CD4-positive, alpha-beta memory T cell (primary cell): ENCODE measurements at places on chromosomes 12 and 14. TPM values are rescaled to one million over a fixed set of nuclear protein-coding genes. Genes with fewer than 3 reads are reported as not detected.

Gene GMFB
- 31.1 TPM for total RNA-seq

Gene OAS1
- 8.4 TPM for total RNA-seq

Gene HNRNPC
- 538 TPM for total RNA-seq

Gene GRIP1
- total RNA-seq, result 3.3 TPM

Gene HCAR3
- total RNA-seq, result not detected

Gene MYF6
- total RNA-seq, result not detected

Gene LRFN5
- total RNA-seq, result not detected

Gene LRTM2
- total RNA-seq, result not detected

Gene LYZ
- total RNA-seq, result 40.5 TPM

Gene CCDC198
- not detected for total RNA-seq

Gene LMNTD1
- total RNA-seq, result not detected

DNA sequence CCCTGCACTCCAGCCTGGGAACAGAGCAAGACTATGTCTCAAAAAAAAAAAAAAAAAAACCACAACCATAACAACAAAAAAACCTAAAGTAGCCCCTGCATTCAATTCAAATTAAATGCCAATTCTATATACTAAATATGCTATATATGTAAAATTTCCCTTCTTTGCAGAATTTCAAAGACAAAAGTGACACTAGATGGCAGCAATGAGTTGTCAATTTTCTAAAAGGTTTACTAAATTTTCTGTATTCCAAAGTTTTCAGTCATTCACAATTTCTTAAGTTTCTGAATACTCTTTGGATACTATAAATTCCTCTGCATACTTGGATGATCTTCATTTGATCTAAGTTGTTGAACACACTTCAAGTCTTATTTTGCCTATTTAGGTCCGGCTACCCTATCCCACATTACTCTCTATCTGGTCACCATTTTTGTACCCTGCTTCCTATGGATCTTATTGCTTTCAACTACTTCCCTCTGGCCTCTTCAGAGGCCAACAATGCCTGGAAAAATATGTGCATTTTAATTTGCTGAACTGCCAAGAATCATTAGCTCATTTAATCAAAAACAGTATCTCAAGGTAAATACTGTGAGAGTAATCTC, 27.9 kb downstream of the HNRNPC start:
- no peak overlapping the region for H3K4me3 ChIP-seq
- DNase-seq, result peak; percentile 39
- peaks cover 83% of the 10 kb centered on the region for H3K4me1 ChIP-seq
- H3K27ac ChIP-seq, result peak overlapping the region; percentile 4

GRCh38 chr14:22973217-22974032, 8.9 kb downstream of the AJUBA start:
- no peak overlapping the region for H3K27ac ChIP-seq
- H3K36me3 ChIP-seq, result no peaks in the 10 kb centered on the region
- H3K4me3 ChIP-seq, result no peak overlapping the region

- H3K27ac ChIP-seq, result no peak overlapping the region
- no peak for DNase-seq
- H3K27me3 ChIP-seq, result no peaks in the 10 kb centered on the region
Observed at GRCh38 chr12:29346769-29347421, 34.1 kb downstream of the ERGIC2 start.

GRCh38 chr12:750366-751191, 1.8 kb upstream of the WNK1 start:
- H3K27ac ChIP-seq, result peak overlapping the region; percentile 89
- H3K36me3 ChIP-seq, result no peaks in the 10 kb centered on the region
- H3K4me3 ChIP-seq, result peak overlapping the region; percentile 67

DNA sequence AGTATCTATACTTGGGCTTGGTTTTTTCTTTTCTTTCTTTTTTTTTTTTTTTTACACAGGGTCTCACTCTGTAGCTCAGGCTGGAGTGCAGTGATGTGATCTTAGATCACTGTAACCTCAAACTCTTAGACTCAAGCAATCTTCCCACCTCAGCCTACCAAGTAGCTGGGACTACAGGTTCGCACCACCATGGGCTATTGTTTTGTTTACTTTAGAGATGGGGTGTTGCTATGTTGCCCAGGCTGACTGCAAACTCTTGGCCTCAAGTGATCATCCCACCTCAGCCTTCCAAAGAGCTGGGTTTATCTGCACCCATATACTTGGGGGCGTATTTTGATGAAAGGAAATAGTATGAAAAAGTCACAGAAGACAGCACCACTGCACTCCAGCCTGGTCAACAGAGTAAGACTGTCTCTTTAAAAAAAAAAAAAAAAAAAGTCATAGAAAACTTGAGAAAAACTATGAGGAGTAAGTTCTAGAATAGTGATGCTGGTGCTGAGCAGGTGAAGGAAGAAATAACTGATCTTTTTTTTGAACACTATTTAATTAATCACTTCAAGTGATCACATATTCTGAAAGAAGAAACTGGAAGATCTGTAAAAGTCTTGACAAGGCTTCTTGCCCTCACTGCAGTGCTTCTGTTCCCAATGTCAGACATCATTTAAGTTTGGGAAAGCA, 53.8 kb upstream of the NPFF start:
- no peak overlapping the region for H3K27ac ChIP-seq
- H3K4me1 ChIP-seq, result peaks cover 25% of the 10 kb centered on the region
- H3K36me3 ChIP-seq, result no peaks in the 10 kb centered on the region
- no peak overlapping the region for H3K4me3 ChIP-seq
- H3K27me3 ChIP-seq, result no peaks in the 10 kb centered on the region
- DNase-seq, result no peak

DNA sequence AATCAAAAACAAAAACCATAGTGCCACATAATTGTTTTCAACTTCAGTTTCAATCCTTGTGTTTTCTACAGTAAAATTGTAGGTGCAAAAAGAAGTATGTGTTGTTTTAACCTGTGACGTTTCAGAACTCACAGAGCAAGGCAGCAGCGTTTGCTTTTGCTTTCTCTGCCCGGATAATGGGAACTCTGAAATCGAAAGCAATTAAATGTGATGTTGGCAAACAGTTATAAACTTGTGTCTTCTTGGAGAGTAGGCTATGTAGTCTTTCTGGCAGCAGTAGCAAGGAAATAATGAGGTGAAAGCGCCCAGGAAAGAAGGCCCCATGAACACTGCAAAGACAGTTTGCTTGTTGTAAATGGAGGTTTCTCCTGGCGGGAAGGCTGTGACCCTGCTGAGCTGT, 39.1 kb downstream of the FNTB start:
- H3K4me3 ChIP-seq, result no peak overlapping the region
- H3K27ac ChIP-seq, result no peak overlapping the region
- H3K4me1 ChIP-seq, result no peaks in the 10 kb centered on the region
- no peaks in the 10 kb centered on the region for H3K27me3 ChIP-seq

- H3K36me3 ChIP-seq, result peaks cover 20% of the 10 kb centered on the region
- no peak for DNase-seq
- no peaks in the 10 kb centered on the region for H3K27me3 ChIP-seq
- H3K4me3 ChIP-seq, result no peak overlapping the region
- H3K4me1 ChIP-seq, result peaks cover 45% of the 10 kb centered on the region
Observed at GRCh38 chr14:49896966-49897365, 4.1 kb downstream of the ARF6 start.

- no peaks in the 10 kb centered on the region for H3K36me3 ChIP-seq
- no peak for DNase-seq
- H3K27ac ChIP-seq, result no peak overlapping the region
- H3K4me1 ChIP-seq, result no peaks in the 10 kb centered on the region
- no peak overlapping the region for H3K4me3 ChIP-seq
- no peaks in the 10 kb centered on the region for H3K27me3 ChIP-seq
Observed at GRCh38 chr14:20836668-20837338, 34.2 kb upstream of the RNASE1 start.

- no peaks in the 10 kb centered on the region for H3K36me3 ChIP-seq
- DNase-seq, result no peak
- H3K4me3 ChIP-seq, result no peak overlapping the region
- H3K27ac ChIP-seq, result no peak overlapping the region
- H3K27me3 ChIP-seq, result no peaks in the 10 kb centered on the region
Observed at GRCh38 chr12:79409562-79409961, 281.2 kb downstream of the PAWR start.

- H3K36me3 ChIP-seq, result no peaks in the 10 kb centered on the region
- no peaks in the 10 kb centered on the region for H3K27me3 ChIP-seq
- no peak overlapping the region for H3K27ac ChIP-seq
- H3K4me3 ChIP-seq, result no peak overlapping the region
- DNase-seq, result no peak
Observed at GRCh38 chr14:96631621-96632362, 129.6 kb downstream of the PAPOLA start.

- no peaks in the 10 kb centered on the region for H3K4me1 ChIP-seq
- H3K27ac ChIP-seq, result no peak overlapping the region
- DNase-seq, result no peak
- H3K4me3 ChIP-seq, result no peak overlapping the region
- H3K36me3 ChIP-seq, result no peaks in the 10 kb centered on the region
Observed at GRCh38 chr12:108495054-108495453, 20.0 kb upstream of the FICD start.

GRCh38 chr12:124504273-124505000, 63.0 kb downstream of the NCOR2 start:
- H3K4me1 ChIP-seq, result no peaks in the 10 kb centered on the region
- no peak for DNase-seq
- H3K27ac ChIP-seq, result no peak overlapping the region
- H3K27me3 ChIP-seq, result no peaks in the 10 kb centered on the region
- H3K36me3 ChIP-seq, result no peaks in the 10 kb centered on the region

DNA sequence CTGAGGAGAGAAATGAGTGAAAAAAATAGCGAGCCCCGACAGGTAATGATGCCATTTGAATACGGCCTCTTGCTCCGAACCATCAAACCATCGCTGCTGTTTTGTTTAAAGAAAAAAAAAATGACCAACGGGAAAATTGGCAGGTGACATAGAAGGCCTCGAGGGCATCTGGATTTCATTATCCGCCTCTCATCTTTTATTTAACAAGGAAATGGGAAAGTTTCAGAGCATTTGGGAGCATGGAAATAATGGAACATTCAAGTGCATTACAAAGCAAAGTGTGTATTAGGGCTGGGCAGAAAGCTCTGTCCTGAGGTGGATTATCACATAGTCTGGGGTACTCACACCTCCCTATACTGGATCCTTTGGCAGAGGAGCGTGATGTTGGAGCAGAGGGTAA, 258.7 kb downstream of the KSR2 start:
- no peaks in the 10 kb centered on the region for H3K36me3 ChIP-seq
- no peaks in the 10 kb centered on the region for H3K27me3 ChIP-seq
- no peak overlapping the region for H3K27ac ChIP-seq
- DNase-seq, result no peak
- H3K4me1 ChIP-seq, result no peaks in the 10 kb centered on the region

DNA sequence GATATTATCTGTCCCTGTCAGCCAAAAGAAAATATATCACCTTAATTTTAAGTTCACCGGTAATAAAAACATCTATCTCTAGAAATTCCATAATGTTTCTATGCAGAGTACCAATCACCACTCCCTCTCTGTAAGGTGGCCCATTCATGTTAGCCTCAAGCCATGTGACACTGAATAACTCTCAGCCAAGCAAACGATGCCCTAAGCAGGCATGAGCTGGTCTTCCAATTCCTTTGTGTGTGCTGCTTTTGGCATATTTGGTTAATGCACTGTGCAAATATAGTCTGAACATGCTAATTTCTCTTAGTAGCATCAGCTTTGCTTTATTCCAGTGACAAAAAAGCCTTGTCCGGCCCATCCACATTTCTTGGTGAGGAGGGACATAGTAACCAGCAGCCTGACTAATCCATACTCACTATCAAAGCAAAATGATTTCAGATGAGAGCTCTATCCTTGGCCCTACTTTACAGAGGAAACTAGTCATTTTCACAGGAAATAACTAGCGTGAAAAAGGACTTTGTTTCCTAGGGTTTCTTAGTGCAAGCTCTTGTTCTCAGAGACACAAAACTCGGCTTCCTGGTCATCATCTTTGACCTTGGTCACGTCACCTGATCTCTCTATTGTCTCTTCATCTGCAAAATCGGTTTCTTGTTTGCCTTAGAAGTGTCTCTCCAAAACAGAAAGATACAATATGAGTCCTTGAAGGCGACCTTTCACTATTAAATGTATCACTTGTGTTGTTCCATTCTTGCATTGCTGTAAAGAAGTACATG, 59.2 kb upstream of the RTRAF start:
- H3K27ac ChIP-seq, result no peak overlapping the region
- no peak for DNase-seq
- no peak overlapping the region for H3K4me3 ChIP-seq

- H3K27ac ChIP-seq, result no peak overlapping the region
- no peak overlapping the region for H3K4me3 ChIP-seq
- H3K36me3 ChIP-seq, result peaks cover 51% of the 10 kb centered on the region
- H3K4me1 ChIP-seq, result peaks cover 13% of the 10 kb centered on the region
- DNase-seq, result no peak
- H3K27me3 ChIP-seq, result no peaks in the 10 kb centered on the region
Observed at GRCh38 chr14:50773632-50774541, 57.1 kb downstream of the NIN start.

GRCh38 chr12:3173008-3173553, 95.9 kb downstream of the TSPAN9 start:
- no peak for DNase-seq
- H3K4me3 ChIP-seq, result no peak overlapping the region
- no peaks in the 10 kb centered on the region for H3K27me3 ChIP-seq
- H3K4me1 ChIP-seq, result no peaks in the 10 kb centered on the region
- no peaks in the 10 kb centered on the region for H3K36me3 ChIP-seq

DNA sequence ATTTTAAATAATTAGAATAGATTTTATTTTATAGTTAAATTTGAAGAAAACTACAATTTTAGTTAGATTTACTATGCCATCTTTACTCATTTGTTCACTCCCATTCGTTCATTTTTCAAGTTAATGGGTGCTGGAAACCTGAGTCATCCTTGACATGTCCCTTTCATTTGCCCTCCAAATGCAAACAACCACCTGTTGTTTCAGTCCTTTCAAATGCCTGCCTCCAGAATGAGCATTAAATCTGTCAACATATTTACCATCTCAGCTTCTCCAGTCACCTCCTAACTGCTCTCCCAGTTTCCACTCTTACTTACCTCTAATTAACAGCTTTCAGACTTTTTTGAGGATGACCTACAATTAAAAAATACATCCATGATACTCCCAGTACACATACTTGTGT, 375.5 kb downstream of the RAD51B start:
- DNase-seq, result no peak
- no peak overlapping the region for H3K4me3 ChIP-seq
- no peak overlapping the region for H3K27ac ChIP-seq
- no peaks in the 10 kb centered on the region for H3K27me3 ChIP-seq
- no peaks in the 10 kb centered on the region for H3K36me3 ChIP-seq

GRCh38 chr12:115172521-115172920, 488.5 kb upstream of the TBX3 start:
- H3K27me3 ChIP-seq, result no peaks in the 10 kb centered on the region
- DNase-seq, result no peak
- H3K4me1 ChIP-seq, result no peaks in the 10 kb centered on the region

GRCh38 chr14:32256576-32256975, 53.5 kb upstream of the RNU6-8 start:
- no peak overlapping the region for H3K4me3 ChIP-seq
- no peak overlapping the region for H3K27ac ChIP-seq
- no peaks in the 10 kb centered on the region for H3K27me3 ChIP-seq
- peaks cover 3% of the 10 kb centered on the region for H3K4me1 ChIP-seq

GRCh38 chr12:100345020-100345767, 11.7 kb upstream of the SLC17A8 start:
- DNase-seq, result no peak
- H3K27ac ChIP-seq, result no peak overlapping the region
- no peaks in the 10 kb centered on the region for H3K36me3 ChIP-seq
- H3K4me3 ChIP-seq, result no peak overlapping the region
- no peaks in the 10 kb centered on the region for H3K4me1 ChIP-seq
- no peaks in the 10 kb centered on the region for H3K27me3 ChIP-seq
